ENCODE measurements at places on chromosomes 3 and 15.

DNA sequence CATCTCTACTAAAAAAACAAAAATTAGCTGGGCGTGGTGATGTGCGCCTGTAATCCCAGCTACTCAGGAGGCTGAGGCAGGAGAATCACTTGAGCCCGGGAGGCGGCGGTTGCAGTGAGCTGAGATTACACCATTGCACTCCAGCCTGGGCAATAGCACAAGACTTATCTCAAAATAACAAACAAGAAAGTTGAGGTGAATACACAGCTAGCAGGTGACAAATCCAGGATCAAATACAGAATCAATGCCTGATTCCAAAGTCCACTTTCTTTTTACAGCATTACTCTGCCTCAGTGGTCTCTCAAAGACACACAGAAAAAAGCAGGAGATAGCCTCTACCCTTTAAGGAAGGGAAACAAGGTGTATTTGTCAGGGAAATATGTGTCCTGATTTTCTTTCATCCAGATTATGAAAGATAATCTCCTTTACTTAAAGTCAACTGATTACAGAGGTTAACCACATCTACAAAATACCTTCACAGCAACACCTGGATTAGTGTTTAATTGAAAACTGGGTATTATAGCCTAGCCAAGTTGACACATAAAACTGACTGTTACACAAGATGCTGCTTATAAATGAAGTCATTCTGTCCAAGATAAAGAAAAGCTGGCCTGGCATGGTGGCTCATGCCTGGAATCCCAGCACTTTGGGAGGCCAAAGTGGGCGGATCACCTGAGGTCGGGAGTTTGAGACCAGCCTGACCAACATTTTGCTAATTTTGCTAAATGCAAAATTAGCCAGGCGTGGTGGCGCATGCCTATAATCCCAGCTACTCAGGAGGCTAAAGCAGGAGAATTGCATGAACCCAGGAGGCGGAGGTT is 4.0 kb upstream of the SLC25A38 start:
- no peak for DNase-seq

DNA sequence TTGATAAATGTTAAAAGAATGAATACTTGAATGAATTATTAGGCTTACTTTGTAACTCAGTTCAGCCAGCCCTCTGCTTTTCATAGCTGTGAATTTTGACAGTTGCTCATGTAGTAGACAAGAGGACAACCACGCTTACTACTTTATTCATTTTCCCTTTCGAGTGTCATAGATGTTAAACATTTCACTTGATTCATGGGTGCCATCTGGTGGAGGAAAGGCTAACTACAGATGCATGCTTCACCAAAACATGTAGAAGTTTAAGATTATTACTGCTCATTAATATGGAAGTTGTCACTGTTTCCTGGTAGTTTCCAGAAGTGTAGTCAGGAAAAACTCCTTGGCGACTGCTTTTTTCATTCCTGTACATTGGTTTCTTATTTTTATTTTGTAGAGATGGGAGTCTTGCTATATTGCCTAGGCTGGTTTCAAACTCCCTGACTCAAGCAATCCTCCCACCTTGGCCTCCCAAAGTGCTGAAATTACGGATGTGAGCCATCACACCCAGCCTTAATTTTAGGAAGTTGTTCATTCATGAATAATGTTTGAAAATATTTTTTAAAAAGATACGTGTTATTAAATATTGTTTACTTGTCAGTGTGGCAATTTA is 163.2 kb downstream of the B3GALNT1 start:
- peak; percentile 56 for DNase-seq

DNA sequence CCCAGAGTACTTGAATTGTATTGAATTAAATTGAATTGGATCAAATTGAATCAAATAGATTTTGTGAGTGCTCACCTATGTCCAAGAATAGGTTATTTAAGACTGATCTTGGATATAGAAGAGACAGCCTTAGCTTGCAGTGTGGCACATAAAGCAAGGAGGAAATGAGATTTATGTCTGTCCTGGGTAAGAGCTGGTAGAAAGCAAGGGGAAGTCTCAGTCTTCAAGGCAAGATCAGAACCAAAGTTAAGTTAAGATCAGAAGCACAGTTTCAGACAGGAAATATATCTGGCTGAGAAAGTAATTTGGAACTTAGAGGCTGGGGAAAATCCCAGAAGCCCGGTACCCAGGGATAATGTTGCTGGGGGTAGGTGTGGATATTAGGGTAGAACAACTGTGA is 244.4 kb upstream of the ARPP21 start:
- DNase-seq: no peak

DNA sequence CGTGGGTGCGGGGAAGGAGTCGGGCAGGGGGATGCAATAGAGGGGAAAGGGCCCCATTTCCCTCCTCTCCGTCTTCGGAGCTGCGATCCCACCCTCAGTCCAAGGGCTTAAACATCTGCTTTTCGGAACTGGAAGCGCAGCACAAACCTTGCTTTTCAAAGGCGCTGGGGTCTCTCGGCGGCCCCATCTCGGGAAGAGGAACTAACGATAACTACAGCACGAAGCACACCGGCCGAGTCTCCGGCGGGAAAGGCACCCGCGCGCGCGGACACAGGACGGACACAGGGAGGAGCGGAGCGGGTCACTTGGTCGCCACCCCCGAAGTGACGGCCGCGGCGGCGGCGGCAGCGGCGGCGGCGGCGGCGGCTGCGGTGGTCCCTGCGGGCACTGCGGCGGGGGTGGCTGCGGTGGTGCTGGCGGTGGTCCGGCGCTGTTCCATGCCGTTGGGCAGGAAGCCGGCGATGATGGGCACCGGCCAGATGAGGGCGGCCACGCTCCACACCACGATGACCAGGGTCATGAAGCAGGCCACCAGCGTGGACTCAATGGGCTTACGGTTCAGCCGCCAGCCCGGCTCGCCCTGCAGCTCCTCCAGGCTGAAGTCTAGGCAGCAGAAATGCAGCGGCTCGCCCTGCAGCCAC is 1.1 kb downstream of the TMEM158 start:
- no peak for DNase-seq

DNA sequence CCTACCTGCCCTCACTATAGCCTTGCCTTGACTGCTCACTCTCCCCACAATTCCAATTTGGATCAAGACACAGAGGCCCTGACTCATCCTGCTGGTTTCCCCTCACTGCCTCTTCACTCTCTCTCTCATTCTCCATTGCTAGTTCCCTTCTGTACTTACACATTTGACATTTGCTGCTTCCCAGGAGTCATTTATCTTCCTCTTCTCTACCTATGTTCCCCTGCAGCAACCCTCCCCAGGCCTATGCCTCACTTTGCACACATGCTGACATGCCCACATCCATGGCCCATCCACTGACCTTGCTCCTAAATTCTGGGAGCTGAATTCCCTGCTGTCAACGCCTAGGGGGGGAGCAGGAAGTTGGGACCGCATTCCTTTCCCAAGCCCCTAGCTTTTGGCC is 82.2 kb downstream of the SRGAP3 start:
- no peak for DNase-seq

DNA sequence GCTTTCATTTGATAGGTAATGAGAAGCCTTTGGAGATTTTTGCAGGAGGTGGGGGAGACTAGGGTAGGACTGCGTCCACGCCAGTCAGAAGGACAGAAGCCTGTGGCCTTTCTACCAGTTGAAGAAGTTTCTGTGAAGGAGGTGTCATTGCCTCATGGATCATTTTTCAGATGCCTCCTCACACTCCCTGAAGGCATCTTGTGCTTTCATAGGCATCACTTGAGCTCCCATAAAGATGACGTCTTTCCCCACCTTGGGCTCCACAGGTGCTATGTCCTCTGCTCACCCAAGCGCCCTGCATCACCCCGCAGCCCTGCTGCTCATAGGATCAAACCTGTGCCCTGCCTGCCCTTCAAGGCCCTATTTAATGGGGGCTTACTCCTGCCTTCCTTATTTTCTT is 7.5 kb upstream of the ITGA11 start:
- DNase-seq: no peak

- DNase-seq: no peak
Observed at GRCh38 chr3:46944191-46944590, 32.4 kb downstream of the CCDC12 start.

- no peak for DNase-seq
Observed at GRCh38 chr3:155248531-155249187, 44.8 kb downstream of the STRIT1 start.

- DNase-seq: no peak
Observed at GRCh38 chr3:172077197-172077757, 37.9 kb downstream of the FNDC3B start.

- DNase-seq: no peak
Observed at GRCh38 chr15:96358001-96358801, 27.7 kb downstream of the NR2F2 start.

DNA sequence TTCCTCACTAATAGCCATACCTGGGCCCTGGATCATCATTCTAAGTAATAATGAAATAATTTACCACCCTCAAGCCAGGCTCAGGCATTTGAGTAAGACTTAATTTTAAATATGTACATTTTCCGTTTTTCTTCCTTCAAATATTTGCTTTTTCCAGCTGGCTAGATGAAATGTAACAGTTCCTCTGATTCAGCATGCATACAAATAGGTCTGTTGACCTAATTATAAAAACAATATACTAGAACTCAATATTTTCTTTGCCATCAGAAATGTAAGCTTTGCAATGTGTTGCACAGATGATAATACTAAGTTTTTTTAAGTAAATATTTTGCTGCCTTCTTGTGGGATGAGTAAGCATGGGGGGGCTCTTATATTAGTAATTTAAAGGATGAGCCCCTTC is 91.6 kb downstream of the FEZF2 start:
- DNase-seq: no peak

DNA sequence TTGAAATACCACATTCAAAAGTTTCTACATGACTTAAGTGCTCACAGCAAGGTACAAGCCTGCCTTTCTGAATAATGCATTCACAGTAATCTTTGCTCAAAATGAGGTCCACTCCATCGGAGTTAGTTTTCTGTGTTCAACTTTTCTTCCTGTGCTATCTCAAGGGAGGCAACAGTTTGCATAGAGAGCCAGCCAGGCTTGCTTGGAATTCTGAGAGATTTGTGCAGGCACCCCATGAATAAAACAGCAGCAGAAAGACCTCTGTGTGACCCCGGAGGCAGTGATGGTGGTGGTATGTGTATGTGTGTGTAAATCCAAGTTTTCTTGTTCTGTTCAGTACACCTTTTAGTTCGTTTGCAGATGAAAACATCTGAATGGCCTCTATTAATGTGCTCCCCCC is 124.0 kb downstream of the ADAMTS9 start:
- no peak for DNase-seq

DNA sequence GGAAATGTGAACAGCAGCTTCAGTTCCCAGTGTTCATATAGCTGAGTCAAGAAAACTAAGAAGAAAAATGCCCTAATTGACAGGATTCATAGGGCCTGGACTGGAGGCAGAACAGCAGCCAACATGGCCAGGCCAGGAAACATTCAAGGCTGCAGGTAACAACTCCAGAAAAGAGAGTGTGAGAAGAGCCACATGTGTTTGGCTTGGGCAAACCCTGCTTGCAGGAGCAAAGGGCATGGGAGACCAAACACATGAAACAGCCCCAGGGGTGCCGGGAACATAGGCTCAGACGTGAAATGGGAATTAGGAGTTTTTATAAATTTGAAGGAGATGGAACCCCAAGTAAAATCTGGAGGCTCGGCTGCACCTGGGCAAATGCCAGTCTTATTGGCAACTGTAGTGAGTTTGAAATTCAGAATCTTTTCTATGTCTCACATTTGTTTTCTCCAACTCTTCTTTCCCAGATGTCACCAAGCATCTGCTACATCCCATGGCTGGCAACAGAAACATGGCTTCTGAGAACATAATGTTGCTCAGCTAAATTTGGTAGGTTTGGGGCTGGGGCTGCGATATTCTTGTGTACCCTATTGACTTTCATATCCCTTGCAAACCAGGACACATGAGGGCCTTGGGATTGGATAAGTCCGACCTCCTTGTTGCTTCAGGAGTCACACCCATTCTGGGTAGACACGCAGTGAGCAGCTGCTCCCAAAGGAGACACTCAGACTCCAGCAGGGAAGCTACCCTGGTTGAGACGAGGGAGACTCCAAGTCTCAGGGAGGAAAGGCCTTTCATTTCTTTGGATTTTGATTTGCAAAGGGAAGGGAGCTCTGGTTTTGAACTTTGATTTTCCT is 98.9 kb upstream of the CLSTN2 start:
- DNase-seq: no peak

DNA sequence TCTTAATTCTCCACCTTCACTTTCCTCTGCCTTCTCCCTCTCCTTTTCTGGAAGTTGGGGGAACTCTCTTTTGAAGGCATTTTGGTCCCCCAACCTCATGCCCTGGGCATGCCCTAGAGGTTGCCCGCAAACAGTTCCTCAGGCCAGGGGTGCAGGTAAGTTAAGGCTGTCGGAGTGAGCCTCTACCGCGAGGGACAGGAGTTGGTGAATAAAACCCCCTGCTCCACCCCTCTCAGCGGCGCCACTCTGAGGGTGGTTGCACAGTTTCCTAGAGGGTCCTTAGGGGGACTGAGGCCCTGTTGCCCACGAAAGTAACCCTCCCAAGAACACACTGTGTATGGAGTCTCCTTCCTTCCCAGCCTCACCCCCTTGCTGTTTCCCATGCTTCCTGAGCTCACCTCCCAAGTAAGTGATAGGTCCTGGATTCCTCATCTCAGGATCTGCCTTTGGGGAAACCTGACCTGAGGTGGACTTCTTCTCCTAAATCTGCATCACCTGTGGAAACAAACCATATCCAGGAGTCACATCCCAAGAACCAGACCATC is 23.1 kb upstream of the THSD4 start:
- no peak for DNase-seq

DNA sequence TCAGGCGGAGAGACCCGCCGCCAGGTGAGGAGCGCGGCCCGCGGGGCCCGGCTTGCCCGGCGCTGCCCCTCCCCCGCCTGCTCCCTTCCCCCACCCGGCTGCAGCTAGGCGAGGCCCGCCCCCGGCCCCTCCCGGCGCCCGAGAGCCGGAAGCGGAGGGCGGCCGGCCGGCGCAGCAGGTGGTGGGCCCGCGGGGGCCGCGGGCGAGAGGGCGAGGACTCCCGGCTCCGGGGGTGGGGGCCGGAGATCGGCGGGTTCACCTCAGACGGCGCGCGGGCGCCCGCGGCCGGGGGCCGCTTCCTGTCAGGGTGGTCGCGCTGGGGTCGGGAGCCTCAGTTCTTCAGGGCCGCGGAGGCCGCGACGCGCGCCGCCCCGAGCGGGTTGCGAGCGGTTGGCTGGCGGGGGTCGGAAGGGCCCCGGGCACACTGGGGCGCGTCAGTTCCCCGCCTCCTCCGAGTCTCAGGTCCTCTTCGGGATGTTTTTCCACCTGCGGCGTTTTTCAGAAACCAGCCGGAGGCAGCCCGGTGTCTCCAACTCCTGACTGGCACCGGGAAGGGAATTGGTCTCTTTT is 395 bp downstream of the ZFAND6 start:
- peak; percentile 44 for DNase-seq

GRCh38 chr3:197000211-197000610 is 29.4 kb downstream of the MELTF start:
- no peak for DNase-seq

GRCh38 chr3:126197343-126197742 is 17.0 kb upstream of the ALDH1L1 start:
- DNase-seq: no peak
